ENCODE measurements at places on chromosomes 4 and X.

GRCh38 chrX:66193821-66194220, 29.8 kb downstream of the HEPH start:
- DNase-seq: no peak

GRCh38 chr4:109177096-109177810, 125.2 kb downstream of the COL25A1 start:
- no peak for DNase-seq

- no peak for DNase-seq
These were observed 23.6 kb downstream of the CPZ start for GRCh38 chr4:8615921-8616787.

DNA sequence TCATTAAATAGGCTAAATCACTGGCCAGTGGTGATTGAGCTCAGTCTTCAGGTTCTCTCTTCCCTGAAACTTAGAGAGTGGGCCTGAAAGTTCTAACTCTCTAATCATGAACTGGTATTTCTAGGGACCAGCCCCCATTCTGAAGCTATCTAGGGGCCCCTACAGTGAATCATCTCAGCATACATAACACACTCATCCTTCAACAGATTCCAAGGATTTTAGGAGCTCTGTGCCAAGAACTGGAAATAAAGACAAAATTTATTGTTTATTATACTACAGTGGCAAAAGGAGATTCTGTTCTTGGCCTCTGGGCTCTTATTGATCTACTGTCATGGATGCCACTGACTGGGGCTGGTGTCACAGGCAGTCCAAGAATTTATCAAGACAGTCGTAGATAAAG, 263.8 kb upstream of the IGFBP7 start:
- no peak for DNase-seq

- DNase-seq: no peak
These were observed 46.8 kb downstream of the HTRA3 start for GRCh38 chr4:8316251-8316771.

GRCh38 chrX:149462849-149463248, 42.3 kb downstream of the IDS start:
- DNase-seq: no peak

- DNase-seq: peak; percentile 79
These were observed 83.1 kb downstream of the RELL1 start for GRCh38 chr4:37603070-37603468.

DNA sequence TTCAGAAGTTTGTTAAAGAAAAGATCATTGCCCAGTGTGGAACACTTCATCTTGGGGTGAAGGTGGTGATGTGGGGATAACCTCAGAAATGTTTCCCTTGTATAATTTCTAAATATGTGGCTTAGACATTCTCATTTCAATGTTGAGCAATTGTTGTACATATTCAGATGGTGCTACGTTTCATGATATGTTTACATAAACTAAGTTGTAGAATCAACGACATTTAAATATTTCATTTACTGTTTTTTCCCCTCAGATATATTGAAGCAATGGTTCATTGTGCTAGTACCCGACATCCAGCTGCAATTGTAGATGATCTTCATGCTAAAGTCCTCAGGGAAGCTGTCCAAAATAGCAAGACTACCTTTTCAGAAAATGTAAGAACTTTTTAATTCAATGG, 92.6 kb downstream of the BLTP1 start:
- no peak for DNase-seq

GRCh38 chrX:15594371-15594770, 6.4 kb downstream of the ACE2 start:
- no peak for DNase-seq

GRCh38 chrX:69229436-69229835, 64.2 kb upstream of the PJA1 start:
- no peak for DNase-seq

DNA sequence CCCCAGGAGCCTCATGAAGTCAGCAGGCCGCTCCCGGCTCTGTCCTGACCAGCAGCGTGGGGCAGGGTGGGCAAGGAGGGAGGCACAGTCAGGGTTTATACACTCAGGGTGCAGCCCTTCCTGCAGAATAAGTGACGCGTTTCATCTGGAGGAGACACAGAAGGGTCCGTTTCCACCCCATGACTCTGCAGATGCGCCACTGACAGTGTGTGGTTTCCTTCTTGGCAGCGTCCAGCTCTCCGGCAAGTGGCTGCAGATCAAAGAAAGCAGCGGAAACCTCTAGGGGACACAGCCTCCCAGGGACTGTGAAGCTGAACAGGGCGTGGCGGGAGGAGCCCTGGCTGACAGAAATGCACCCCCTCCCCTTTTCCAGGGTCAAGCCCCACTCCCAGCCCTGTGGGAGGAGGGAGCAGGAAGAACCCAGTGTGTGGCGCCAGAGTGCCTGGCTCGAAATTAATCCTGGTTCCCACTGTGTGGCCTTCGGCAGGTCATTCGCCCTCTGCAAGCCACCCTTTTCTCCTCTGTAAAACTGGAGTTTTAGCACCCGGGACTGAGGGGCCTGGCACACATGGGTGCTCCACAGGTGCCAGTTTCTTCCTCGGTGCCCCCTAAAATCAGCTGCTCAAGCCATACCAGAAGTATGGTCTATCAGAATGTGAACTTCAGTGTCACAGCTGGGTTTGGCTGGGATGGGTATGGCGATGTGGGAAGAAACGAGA, 17.3 kb upstream of the TBC1D14 start:
- peak; percentile 69 for DNase-seq

GRCh38 chr4:128596853-128597252, 212.6 kb upstream of the JADE1 start:
- DNase-seq: no peak

GRCh38 chr4:74304095-74304625, 4.1 kb upstream of the EPGN start:
- DNase-seq: no peak

DNA sequence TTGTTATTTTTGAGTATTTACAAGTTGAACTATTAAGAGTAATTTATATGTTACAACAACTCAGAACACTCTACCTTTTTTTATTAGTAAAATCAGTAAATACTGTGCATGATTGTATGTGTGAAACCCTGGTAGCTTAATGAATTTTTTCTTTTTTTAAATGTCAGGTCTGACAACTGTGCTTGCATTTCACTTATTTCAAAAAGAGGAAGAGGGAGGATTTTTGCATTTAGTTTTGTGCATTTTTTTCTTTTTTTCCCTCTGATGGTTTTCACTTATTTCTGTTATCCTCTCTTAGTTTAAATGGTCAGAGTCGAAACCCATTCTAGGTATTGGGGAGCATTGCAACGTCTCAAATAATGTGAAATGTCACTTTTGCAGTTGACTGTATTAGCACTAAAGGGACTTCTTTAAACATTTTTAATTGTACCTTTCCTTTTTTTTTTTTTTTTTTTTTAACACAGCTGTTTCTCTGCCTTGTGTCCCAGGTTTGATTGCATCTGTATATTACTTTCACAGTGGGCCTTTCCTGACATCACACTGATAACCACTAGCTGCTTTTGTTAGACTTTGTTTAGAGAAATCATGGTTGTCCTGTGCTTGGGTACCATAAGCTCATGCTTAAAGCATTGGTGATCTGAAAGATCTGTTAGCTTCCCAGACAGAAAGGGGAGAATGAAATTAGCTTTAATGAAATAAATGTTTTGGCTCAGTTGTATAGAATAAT, 28.5 kb downstream of the MOB1B start:
- DNase-seq: no peak

- DNase-seq: no peak
These were observed 185.3 kb downstream of the CCNG2 start for GRCh38 chr4:77342170-77342810.

- no peak for DNase-seq
These were observed 281.3 kb downstream of the FRMPD4 start for GRCh38 chrX:12419591-12419990.

- DNase-seq: no peak
These were observed 34.4 kb downstream of the VEGFC start for GRCh38 chr4:176758323-176758722.

DNA sequence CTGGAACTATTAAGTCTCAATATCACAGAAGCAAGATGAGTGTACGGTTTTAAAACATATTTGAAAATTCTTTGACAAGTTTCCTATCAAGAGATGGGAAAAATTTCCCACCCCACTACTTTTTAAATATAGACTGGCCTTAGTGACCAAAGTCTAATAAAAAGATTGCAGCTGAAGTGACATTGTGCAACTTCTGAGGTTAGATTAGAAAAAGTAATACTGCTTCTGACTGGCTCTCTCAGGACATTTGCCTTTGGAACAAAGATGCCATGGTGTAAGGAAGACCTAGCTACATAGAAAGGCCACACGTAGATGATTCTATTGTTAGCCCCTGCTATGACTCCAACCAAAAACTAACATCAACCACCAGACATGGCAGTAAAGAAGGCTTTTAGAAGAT, 138.7 kb upstream of the FAM47C start:
- DNase-seq: no peak

- DNase-seq: peak; percentile 5
These were observed 1826.0 kb downstream of the STIM2 start for GRCh38 chr4:28686618-28687017.

DNA sequence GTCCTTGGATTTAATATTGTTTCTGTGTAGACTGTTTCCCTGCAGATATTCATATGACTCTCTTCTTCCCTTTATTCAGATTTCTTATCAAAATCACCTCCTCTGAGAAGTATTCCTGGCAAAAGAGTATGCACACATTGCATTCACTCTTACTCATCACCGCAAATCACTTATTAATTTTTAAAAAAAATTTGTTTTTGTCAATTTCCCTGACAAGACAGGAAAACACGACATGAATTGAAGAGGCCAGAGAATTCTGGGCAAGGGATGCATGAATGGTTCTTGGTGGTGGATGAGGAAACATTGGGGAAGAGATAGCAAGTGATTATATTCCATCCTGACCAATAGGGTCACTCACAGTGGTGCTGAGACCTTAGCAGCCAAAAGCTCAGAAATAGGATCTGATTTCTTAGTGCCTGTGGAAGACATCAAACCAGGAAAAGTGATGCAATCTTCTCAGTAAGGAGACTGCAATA, 522.5 kb upstream of the AGA start:
- DNase-seq: no peak

Measured in activated CD4-positive, alpha-beta T cell treated with anti-CD3 and anti-CD28 coated beads, Interleukin-2, amount 50 U/mL, for 16 hours (primary cell).